ENCODE measurements at places on chromosomes 13 and 19. TPM values are rescaled to one million over a fixed set of nuclear protein-coding genes. Genes with fewer than 3 reads are reported as not detected.

The LPAR2 gene
- 3.1 TPM for total RNA-seq

The SLITRK6 gene
- total RNA-seq, result not detected

The KCNJ14 gene
- total RNA-seq, result 0.96 TPM

The SPHK2 gene
- total RNA-seq, result 11.0 TPM

The NLRP11 gene
- not detected for total RNA-seq

The FLT3LG gene
- 2.6 TPM for total RNA-seq

The MVB12A gene
- total RNA-seq, result 71.6 TPM

The HSPB6 gene
- 0.21 TPM for total RNA-seq
